ENCODE measurements at places on chromosomes 5 and 9.
A peak's percentile ranks its signal among the peaks of the same experiment; 100 is the strongest.

GRCh38 chr5:17897776-17898175 is 263.5 kb downstream of the TAF11L14 start:
- DNase-seq = no peak

DNA sequence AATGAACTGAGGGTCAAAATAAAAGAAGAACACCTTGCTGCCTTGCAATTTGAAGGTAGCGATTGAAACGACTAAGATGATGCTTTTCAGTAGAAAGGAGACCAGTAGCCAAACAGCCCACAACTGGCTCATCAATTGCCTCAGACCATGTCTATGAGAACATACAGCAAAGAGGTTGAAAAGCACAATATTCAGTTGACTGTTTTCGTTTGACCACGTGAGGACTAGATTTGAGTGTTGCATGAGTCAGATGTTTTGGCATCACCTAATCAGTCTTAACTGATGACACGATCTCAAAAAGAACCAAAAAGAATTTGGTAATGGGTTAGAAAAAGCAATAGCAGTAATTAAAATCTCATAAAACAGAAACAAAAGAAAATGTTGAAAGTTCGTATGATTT is 82.7 kb upstream of the IL7R start:
- DNase-seq = no peak

- DNase-seq = peak; percentile 18
Observed at GRCh38 chr5:127746756-127747155, 43.6 kb downstream of the CCDC192 start.

- no peak for DNase-seq
Observed at GRCh38 chr5:157267025-157267424, 1.1 kb downstream of the CYFIP2 start.

- DNase-seq = no peak
Observed at GRCh38 chr5:117892360-117892759, 1096.0 kb downstream of the DTWD2 start.

DNA sequence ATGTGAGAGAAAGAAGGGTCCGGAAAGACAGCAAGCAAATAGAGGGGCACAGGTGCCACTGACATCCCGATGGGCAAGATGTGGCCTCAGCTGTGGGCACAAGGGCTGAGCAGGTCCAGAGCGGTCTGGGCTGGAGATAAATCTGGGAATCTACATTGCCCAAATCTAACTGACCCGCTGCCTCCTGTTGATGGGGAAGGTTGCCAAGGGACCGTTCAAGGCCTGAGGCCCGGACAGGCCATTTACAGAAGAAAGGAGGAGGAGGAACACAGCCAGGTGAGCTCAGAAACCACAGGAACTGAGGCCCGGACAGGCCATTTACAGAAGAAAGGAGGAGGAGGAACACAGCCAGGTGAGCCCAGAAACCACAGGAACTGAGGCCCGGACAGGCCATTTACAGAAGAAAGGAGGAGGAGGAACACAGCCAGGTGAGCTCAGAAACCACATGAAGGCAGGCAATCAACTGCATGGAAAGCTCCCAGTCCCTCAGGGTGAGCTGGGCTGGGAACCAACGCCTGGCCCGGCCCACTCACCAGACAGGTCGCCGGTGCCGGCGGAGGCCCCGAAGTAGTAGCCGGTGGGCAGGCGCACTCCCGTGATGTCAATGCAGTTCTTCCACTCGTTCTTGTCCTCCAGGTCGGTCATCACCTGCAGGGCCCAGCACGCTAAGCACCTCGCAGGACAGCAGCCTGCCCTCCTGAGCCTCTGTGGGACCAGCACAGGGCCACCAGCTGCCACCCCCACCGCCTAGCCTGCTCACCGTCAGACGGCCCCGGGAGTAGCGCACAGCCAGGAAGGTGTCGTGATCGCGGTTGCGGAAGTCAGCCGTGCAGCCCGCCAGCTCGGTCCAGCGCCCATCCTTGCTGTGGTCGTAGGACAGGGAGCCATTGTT is 14.6 kb downstream of the LMAN2 start:
- no peak for DNase-seq

DNA sequence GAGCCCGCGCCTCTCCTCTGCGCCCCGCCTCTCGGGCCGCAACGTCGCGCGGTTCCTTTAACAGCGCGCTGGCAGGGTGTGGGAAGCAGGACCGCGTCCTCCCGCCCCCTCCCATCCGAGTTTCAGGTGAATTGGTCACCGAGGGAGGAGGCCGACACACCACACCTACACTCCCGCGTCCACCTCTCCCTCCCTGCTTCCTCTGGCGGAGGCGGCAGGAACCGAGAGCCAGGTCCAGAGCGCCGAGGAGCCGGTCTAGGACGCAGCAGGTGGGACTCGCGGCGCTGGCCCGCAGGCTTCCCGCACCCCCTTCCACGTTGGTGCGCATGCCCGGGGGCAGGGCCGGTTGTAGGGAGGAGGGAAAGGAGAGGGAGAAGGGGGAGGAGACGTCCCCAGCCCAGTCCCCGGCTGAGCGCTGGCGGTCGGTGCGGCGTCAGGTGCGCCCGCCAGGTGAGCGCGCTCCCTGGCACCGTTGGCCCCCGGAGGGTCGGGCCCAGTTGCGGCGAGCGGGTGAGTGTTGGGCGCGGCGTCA is at the start of gene OCLN:
Gene OCLN (plus strand): TSS at position 400 of the 532 bp plus-strand sequence. CDS start 11,455 bp downstream, outside the sequence.
- DNase-seq = no peak

DNA sequence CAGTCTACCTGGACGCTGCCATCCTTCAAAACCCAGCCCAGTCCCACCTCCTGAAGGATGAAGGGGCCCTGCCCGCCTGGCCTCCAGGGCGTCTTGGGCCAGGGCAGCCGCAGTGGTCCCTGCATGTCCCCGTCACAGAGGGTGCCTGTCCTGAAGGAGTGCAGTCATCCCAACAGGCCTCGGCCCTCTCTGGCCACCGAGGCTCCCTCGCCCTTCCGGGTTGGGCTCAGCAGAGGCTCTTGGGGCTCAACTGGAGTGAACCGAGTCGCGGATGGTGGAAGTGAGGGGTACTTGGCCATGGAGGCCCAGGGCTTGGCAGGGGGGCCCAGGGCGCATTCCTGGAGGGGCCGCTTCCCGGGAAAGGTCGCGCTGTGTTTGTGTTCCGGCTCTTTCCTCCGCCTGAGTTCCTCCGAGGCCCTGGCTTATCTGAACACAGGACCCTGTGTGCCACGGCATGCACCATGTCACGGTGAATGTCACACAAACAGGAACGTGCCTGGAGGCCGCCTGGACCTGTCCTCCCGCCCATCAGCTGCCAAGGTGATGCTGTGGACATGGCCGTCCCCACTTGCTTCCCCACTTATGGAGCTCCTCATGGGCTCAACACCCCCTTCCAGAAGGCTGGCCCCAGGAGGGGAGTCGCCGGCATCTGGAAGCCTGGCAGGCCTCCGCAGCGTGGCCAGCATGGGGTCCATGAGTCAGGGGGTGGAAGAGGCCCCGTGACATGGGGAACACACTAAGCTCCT is 25.7 kb upstream of the OBP2B start:
- DNase-seq = no peak

GRCh38 chr5:58074222-58074621 is 385.7 kb downstream of the PLK2 start:
- DNase-seq = no peak
